ENCODE measurements at places on chromosomes 5 and 9. TPM values are rescaled to one million over a fixed set of nuclear protein-coding genes. Genes with fewer than 3 reads are reported as not detected.

Gene ALDH1A1
- total RNA-seq, result not detected

Gene SCGB3A2
- total RNA-seq, result not detected

Gene PDE8B
- not detected for total RNA-seq

Gene SPATA31D4
- not detected for total RNA-seq

Gene MROH2B
- not detected for total RNA-seq
